NCI-H510A treated with DMSO at 0.1 percent for 48 hours (cell line): ENCODE measurements at places on chromosomes 3 and 15.

- no peak for DNase-seq
Measured at GRCh38 chr15:68492855-68493254, 60.9 kb upstream of the ITGA11 start.

GRCh38 chr3:41710646-41711388 lies 251.1 kb downstream of the ULK4 start:
- DNase-seq = no peak

GRCh38 chr3:122893754-122894668 lies 99.1 kb downstream of the SLC49A4 start:
- DNase-seq = no peak

DNA sequence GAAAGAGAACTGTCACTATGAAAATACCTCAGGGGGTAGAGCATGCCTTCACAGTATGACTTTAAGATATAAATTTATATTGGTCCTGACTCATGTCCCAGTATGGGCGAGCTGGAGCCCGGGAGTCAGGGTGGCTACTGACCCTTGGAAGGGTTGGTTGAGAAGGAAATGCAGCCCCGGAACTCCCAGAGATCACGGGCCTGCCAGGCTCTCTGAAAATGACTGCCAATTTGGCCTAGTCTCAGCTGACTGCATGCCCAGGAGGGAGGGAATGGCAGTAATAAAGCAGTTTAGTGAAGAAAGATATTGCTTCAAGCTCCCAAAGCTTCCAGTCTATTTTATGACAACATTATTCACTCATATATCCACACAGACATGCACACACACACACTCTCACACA lies 299.0 kb downstream of the NR2F2 start:
- no peak for DNase-seq

DNA sequence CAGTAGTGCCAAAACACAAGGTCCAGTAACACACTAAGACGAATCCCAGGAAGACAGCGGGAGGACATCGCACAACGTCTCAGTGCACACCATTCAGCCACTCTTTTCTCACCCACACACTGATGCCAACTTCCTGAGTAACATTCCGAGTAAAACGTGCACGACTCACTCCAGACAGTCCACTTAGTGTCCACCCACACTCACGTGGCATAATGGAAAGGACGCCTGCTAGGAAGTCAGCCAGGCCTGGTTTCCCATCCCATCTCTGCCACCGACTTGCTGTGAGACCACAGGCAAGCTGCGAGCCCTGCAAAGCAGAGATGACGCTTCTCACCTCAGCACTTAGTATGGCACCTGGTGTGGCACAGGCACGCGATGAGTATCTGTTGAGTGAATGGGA lies 36.8 kb upstream of the VGLL4 start:
- DNase-seq = no peak

DNA sequence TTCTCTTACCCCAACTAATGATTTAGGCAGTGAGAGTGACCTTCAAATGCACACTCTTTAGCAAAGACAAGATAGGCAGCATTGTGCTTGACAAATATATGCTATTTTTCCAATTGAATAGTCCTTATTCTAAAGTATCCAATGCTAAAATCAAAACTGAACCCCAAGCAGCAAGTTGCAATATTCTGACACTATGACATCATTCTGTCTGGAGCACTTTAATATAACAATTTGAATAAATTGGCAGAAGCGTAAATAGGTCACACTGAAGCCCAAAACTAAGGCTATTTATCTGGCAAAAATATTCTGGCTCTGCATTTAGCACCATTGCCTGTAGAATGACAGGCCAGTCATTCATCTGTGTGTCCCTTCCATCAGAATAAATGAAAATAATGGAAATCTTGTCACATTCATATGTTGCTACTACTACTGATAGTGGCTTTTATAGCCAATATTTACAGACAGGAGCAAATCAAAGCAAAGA lies 2.9 kb downstream of the CBLB start:
- DNase-seq = no peak

GRCh38 chr3:115286529-115287197 lies 139.6 kb upstream of the ZBTB20 start:
- DNase-seq = no peak

- no peak for DNase-seq
Measured at GRCh38 chr15:64137226-64137833, 14.2 kb upstream of the SNX22 start.

DNA sequence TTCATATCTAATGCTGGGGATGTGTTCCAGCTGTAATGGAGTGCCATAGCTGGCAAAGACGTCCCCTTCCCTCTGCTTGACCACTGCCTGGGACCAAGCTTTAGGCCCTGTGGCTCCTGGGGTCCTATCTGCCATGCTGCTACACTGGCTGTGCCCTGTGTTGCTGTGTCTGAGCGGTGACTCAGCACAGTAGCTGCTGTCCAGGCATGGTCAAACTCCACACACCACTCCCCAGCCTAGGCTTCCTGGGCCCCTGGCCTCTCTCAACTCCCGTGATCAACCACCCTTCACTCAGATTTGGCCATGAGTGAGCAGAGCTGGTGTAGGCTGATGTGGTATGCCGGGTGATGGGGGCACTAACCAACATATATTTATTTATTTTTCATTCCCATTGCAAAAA lies 27.0 kb downstream of the EPHB1 start:
- no peak for DNase-seq
